T-helper 1 cell treated with Interleukin-12 subunit alpha and Interleukin-12 subunit beta and Interleukin-4 antibody, amounts not matched to agents 30 ng/mL and 1 ng/mL, for 36 hours (primary cell): ENCODE measurements at places on chromosomes 16 and 17. TPM values are rescaled to one million over a fixed set of nuclear protein-coding genes. Genes with fewer than 3 reads are reported as not detected.

Gene SBK1
- total RNA-seq, result 3.6 and 4.4 TPM in 2 replicates

Gene MYADML2
- total RNA-seq, result not detected in 2 replicates

Gene RAMP2
- not detected in 2 replicates for total RNA-seq

Gene KRTAP16-1
- not detected in 2 replicates for total RNA-seq

Gene ABCC6
- 0.07 TPM in 1 of 2 replicates, not detected in the other for total RNA-seq

Gene ZFHX3
- 0.73 and 0.81 TPM in 2 replicates for total RNA-seq

Gene CSH1
- total RNA-seq, result not detected in 2 replicates

Gene USP10
- 111 and 116 TPM in 2 replicates for total RNA-seq

Gene CDH3
- 0.44 and 0.71 TPM in 2 replicates for total RNA-seq

Gene HES7
- total RNA-seq, result 0.12 and 1.2 TPM in 2 replicates

Gene MYH8
- total RNA-seq, result not detected in 2 replicates

Gene TBC1D3B
- 12.9 and 14.1 TPM in 2 replicates for total RNA-seq
